ENCODE measurements at places on chromosomes 3 and 15. TPM values are rescaled to one million over a fixed set of nuclear protein-coding genes. Genes with fewer than 3 reads are reported as not detected.

The ACOX2 gene
- total RNA-seq: 1.6 TPM

The CD276 gene
- total RNA-seq: 24.9 TPM

The CSPG5 gene
- 115 TPM for total RNA-seq

The CSTA gene
- not detected for total RNA-seq
